NCI-H69 (cell line): ENCODE measurements at places on chromosomes 2 and 18.

DNA sequence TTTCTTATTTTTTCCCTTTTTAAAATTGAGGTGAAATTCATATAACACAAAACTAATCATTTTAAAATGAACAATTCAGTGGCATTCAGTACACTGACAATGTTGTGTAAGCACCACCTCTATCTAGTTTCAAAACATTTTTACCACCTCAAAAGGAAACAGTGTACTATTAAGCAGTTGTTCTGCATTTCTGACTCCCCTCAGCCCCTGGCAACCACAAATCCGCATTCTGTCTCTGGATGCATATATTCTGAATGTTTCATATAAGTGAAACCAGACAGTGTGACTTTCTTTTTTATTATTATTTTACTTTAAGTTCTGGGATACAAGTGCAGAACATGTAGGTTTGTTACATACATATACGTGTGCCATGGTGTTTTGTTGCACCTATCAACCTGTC, 19.2 kb upstream of the TANK start:
- no peak for DNase-seq

DNA sequence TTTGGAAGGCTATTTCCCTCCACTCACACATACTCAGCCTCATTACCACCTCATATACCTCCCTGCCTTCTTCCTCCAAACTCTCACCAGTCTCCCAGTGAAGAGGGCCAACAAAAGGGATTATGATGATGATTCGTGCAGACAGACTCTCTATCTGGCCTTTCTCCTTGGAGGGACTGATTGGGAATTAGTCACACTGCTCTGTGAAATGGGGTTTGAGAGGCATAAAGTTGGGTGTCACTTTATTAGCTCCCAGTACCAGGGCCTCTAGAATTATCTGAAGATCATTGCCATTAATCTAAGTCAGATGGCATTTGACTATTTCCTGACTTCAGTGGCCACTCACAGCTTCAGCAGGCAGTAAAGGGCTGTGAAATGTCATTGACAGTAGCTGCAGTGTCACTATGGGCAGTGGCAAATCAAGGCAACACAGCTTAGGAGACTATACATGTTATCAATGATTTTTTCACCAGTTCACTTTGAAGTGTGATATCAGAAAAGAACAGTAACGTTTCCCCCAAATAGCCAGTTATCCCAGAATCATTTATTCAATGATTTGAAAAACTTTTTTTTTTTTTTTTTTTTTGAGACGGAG, 17.4 kb downstream of the CNRIP1 start:
- DNase-seq, result no peak

DNA sequence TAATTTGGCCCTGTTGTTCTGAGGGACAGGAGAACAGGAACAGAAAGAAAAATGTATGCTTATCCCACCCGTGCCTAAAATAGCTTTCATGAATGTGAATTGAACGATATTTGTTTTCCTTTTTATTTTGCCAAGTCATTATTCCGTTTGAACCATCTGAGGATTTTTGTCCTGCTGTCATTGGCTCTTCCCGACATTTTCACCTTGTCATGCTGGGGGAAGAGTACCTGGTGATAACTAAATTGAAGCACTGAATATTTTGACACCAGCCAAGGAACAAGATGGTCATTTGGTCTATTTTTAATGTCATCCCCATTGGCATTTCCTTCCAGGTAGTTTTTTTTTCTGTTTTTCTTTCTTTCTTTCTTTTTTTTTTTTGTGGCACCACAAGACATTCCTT, 204.1 kb downstream of the DCC start:
- DNase-seq, result no peak

GRCh38 chr2:99081891-99082290, 59.6 kb upstream of the C2orf15 start:
- DNase-seq, result no peak
